ENCODE measurements at places on chromosomes 6 and 20.
A peak's percentile ranks its signal among the peaks of the same experiment; 100 is the strongest.

- no peak for DNase-seq
Observed at GRCh38 chr6:31203345-31203979, 33.0 kb upstream of the POU5F1 start.

GRCh38 chr20:47785854-47786764 lies 828 bp upstream of the SULF2 start:
- no peak for DNase-seq

GRCh38 chr20:36093025-36093803 lies 61.3 kb upstream of the EPB41L1 start:
- no peak for DNase-seq

GRCh38 chr20:45095805-45096238 lies 5.1 kb downstream of the KCNS1 start:
- peak; percentile 36 for DNase-seq

DNA sequence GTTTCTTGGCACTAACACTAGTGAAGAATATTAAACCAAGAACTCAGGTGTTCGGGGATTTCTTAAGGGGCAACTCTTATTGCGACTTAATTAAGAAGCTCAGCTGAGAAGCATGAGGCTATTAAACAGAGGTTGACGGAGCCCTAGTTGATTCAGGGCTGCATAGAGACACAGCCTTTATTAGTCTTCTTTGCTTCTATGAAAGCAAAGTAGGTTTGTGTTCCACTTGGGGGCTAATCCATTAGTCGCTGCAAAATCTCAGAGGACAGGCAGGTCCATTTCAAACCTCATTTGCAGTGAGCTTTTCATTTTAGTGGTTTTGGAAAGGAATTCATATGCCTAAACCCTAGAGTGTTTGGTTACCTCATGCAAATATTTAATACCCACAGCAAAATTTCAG lies 506.6 kb upstream of the SULF2 start:
- DNase-seq = no peak

- no peak for DNase-seq
Observed at GRCh38 chr6:28867086-28867409, 56.7 kb downstream of the TRIM27 start.

- DNase-seq = no peak
Observed at GRCh38 chr6:135703007-135703406, 148.5 kb upstream of the PDE7B start.

GRCh38 chr20:32541323-32542258 lies 43.5 kb downstream of the NOL4L start:
- no peak for DNase-seq

GRCh38 chr20:40691566-40692239 lies 2.7 kb upstream of the MAFB start:
- DNase-seq = no peak

DNA sequence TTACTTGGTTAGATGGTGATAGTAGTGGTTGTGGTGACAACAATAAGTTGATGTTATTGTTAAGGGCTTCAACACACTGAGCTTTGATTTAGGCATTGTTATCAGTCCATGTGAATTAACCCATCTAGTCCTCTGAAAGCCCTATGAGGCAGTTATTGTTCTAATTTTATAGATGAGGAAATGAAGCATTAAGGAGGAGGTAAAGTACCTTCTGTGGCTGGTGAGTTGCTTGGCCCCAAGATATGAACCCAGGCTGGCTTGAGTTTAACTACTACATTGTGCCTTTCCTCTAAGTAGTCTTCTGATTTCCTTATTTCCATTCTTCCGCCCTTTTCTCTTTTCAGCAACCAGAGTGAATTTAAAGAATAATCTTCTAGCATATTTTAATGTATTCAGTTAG lies 81.7 kb downstream of the QKI start:
- DNase-seq = no peak

- no peak for DNase-seq
Observed at GRCh38 chr20:42502591-42502990, 687.1 kb downstream of the PTPRT start.

- no peak for DNase-seq
Observed at GRCh38 chr6:15375638-15376290, 129.9 kb downstream of the JARID2 start.

DNA sequence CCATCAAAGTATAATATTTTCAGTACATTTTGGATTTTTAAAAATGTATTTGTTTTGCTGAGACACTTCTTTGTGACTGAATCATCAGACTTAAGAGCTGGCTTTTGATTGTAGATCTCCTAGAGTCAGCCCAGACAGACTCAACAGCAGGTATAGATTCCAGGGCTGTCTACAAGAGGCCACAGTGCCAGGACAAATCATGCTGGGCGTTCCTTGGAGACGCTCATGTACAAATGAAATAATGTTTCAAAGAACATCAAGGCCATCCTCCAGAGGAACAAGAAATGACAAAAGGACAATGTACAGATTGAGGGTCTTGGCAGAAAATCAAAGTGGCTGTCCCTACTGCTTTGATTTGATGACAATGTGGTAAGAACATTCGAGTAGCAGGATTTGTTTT lies 369.3 kb downstream of the GRIK2 start:
- no peak for DNase-seq

GRCh38 chr20:26135325-26136110 lies 438.9 kb upstream of the ZNF337 start:
- DNase-seq = no peak

GRCh38 chr6:37674161-37674560 lies 23.5 kb downstream of the MDGA1 start:
- DNase-seq = no peak

DNA sequence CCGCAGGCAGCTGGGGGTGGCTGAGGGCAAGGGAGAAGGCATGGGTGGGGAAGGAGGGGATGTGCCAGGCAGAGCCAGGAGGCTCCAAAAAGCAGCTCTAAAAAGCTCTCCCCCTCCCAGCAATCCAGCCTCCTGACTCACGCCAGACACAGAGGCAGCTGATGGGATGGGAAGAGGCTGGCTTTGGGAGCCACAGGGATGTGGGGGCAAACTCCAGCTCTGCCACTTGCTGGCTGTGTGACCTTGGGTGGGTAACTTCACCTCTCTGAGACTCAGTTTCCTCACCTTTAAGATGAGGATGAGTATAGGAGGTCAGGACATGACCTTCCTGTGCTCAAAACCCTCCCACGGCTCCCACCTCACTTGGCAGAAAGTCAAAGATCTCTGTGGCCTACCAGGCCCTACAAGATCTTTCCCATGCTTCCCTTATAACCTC lies 148.9 kb downstream of the CEBPB start:
- no peak for DNase-seq

DNA sequence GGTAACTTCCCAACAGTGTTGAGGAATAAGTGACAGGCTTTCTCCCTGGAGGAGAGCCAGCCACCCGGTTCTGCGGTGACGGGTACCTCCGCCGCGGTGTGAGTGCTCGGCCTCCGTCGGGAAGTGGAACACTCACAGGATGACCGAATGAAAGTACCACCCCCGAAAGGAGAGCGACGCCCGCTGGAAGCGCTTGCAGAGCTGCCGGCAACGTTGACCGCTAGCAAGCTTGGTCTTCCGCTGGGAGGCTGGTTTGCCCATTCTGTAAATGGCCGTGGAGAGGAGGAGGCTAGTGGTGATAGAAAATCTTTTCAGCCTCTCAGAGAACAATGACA lies 614 bp upstream of the TMEM242 start:
- DNase-seq = no peak

- no peak for DNase-seq
Observed at GRCh38 chr20:1891263-1892118, 3.7 kb upstream of the SIRPA start.
